ENCODE measurements at places on chromosomes 12 and 14. TPM values are rescaled to one million over a fixed set of nuclear protein-coding genes. Genes with fewer than 3 reads are reported as not detected.

TEAD4 gene
- total RNA-seq, result 16.1 TPM

UNG gene
- 81.5 TPM for total RNA-seq

SYCP3 gene
- 42.4 TPM for total RNA-seq

EIF5 gene
- 309 TPM for total RNA-seq

HOXC12 gene
- not detected for total RNA-seq

ESPL1 gene
- total RNA-seq, result 24.5 TPM

CLEC14A gene
- 9.7 TPM for total RNA-seq

MGST1 gene
- total RNA-seq, result 14.0 TPM

MORN3 gene
- 8.3 TPM for total RNA-seq

IL22 gene
- not detected for total RNA-seq

SRGAP1 gene
- total RNA-seq, result 47.2 TPM

SMCO2 gene
- 4.6 TPM for total RNA-seq

RILPL1 gene
- 16.8 TPM for total RNA-seq

GPR68 gene
- total RNA-seq, result 1.1 TPM

SLC38A4 gene
- 1.3 TPM for total RNA-seq

SLCO1B1 gene
- 0.37 TPM for total RNA-seq

SLC16A7 gene
- total RNA-seq, result 10.5 TPM

KRT85 gene
- 0.74 TPM for total RNA-seq

PLXNC1 gene
- total RNA-seq, result 201 TPM

ADCY4 gene
- total RNA-seq, result 13.9 TPM

SLCO1A2 gene
- total RNA-seq, result 2.7 TPM

TBX3 gene
- 8.4 TPM for total RNA-seq

PIANP gene
- total RNA-seq, result 5.8 TPM

DPF3 gene
- total RNA-seq, result 41.6 TPM

NUAK1 gene
- total RNA-seq, result 6.6 TPM

BCL2L2 gene
- 78.0 TPM for total RNA-seq

METTL1 gene
- total RNA-seq, result 16.7 TPM

PTCSC3 gene
- total RNA-seq, result not detected

PLCZ1 gene
- total RNA-seq, result 13.4 TPM

KERA gene
- 0.24 TPM for total RNA-seq

TAS2R43 gene
- 0.87 TPM for total RNA-seq

ADCK1 gene
- total RNA-seq, result 14.3 TPM

NXPH4 gene
- 7.5 TPM for total RNA-seq

MGAT4C gene
- total RNA-seq, result 7.4 TPM

CPNE8 gene
- total RNA-seq, result 13.1 TPM

ESRRB gene
- 2.5 TPM for total RNA-seq

NPAS3 gene
- 3.7 TPM for total RNA-seq

KLRC3 gene
- total RNA-seq, result not detected

TBC1D30 gene
- 8.3 TPM for total RNA-seq

CLEC4D gene
- 0.31 TPM for total RNA-seq

XPOT gene
- total RNA-seq, result 46.8 TPM

TMEM253 gene
- total RNA-seq, result 0.50 TPM

ACRBP gene
- 172 TPM for total RNA-seq

MYH6 gene
- 0.12 TPM for total RNA-seq
